ENCODE measurements at places on chromosomes 3 and 15. TPM values are rescaled to one million over a fixed set of nuclear protein-coding genes. Genes with fewer than 3 reads are reported as not detected.

DNA sequence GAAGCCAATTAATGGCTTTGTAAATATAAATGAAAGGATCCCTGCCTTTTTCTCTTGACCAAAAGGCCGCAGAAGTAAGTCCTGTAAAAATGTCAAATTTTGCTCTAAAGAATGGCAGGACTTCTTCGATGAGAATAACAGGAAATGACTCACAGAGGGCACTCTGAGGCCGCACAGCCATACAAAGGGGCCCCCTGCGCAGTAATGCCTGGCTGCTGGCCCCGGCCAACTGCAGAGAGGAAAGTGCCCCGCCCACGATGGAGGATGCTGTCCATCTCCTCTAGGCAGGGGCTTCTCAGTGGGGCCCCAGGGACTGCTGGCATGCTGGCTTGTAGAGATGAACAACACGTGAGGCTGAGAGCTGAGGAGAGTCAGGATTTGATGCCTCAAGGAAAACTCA, 18.1 kb upstream of the SCN10A start:
- DNase-seq, result peak; percentile 7

Gene ACAP2
- 43.9 TPM for polyA plus RNA-seq

GRCh38 chr15:23648920-23649515, 1.4 kb upstream of the MAGEL2 start:
- peak; percentile 22 for DNase-seq

DNA sequence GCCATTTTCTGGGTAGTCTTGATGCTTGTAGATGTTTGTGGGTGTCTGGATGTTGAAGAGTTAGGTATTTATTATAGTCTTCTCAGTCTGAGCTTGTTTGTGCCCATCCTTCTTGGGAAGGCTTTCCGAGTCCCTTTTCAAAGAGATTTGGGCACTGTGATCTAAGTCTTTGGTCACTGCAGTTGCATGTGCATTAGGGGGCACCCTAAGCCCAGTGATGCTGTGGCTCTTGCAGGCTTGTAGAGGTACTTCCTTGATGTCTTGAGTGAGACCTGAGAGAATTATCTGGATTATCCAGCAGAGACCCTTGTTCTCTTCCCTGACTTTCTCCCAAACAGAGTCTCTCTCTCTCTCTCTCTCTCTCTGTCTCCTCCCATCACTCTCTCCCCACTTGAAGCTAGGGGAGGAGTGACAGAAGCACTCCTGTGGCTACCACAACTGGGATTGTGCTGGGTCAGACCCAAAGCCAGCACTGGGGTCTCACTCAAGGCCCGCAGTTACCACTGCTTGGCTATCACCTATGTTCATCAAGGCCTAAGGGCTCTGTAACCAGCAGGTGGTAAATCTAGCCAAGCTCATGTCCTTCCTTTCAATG, 68.5 kb downstream of the TMCO5A start:
- no peak for DNase-seq

Gene LRRC2
- 1.8 TPM for polyA plus RNA-seq

- DNase-seq, result no peak
Observed at GRCh38 chr3:33799202-33799551, 747 bp downstream of the PDCD6IP start.

GRCh38 chr3:16741103-16741758, 136.0 kb upstream of the DAZL start:
- no peak for DNase-seq
